ENCODE measurements at places on chromosomes 11 and 22.

DNA sequence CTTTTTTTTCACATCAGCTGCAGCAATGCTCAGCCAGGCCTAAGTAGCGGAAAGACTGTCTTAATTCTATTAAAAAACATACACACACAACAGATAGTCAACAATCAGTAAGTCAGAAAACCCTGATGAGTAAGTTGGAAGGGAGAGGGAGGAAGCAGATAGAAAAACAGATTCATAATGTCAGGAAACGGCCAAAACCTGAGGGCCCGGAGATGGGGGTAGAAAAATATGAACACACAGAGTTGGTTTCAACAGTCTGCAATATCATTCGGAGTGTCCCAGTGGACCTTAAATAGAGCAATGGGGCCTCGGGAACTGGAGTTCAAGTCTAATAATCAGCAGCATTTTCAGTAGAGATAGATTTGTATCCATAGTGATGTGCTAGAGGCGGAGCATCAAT is 14.8 kb downstream of the LRRC55 start:
- no peak for DNase-seq

- no peak for DNase-seq
Observed at GRCh38 chr11:106344394-106344793, 266.9 kb downstream of the AASDHPPT start.

DNA sequence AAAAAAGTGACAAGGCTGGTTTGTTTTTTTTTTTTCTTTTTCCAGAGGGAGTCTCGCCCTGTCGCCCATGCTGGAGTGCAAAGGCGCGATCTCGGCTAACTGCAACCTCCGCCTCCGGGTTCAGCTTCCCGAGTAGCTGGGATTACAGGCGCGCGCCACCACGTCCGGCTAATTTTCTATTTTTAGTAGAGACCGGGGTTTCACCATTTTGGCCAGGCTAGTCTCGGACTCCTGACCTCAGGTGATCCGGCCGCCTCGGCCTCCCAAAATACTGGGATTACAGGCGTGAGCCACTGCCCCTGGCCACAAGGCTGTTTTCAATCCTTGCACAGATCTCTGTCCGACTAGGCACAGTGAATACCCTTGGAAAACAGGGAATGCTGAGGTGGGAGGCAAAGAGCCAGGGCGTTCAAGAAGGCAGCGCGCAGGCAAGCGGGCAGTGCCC is 566 bp downstream of the ATP6V1E1 start:
- no peak for DNase-seq

DNA sequence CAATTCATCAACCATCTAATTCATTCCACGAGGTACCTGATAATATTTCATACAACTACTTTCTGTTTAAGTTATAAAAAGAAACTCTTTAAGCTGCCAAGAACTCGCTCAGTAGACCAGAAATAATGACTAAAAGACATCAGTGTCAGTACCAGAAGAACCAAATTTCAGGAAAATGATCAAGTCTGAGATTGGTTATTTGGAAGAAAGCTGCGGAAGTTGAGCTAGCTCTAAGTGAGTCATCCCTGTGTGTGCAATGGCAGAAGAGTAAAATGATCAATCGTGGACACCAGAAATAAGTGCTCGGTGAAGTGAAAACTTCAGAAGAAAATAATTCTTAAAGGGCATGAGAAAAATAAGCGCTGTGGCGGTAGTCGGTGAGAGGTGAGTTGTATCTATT is 933.2 kb upstream of the CHORDC1 start:
- DNase-seq = no peak

GRCh38 chr11:121741761-121742361 is 289.1 kb upstream of the SORL1-AS1 start:
- DNase-seq = peak; percentile 30

DNA sequence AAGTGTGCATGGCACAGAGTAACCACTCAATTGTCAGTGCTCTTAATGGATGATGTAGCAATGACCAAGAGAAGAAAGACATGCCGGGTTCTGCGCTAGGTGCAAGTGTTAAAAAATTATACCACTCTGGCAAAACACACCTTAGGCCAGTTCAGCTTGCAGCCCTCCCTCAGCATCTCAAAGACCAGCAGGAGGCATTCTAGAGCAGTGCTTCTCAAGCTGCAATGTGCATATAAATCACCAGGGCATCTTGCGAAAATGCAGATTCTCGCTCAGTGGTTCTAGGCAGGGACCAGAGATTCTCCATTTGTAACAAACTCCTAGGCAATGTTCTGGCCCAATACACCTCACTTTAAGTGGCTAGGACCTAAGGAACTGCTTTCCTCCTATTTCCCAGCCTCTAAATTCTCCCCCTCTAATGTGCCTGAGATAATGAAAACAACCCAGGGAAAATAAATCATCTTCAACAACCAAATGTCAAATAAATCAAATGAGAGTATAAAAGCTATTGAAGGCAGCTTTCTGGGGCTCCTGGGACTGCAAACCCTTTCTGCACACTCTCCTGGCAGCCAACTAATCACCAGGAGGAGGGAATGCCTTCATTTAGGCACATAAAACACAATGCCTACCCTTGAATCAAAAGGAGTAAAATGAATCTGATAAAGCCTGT is 337.2 kb upstream of the API5 start:
- DNase-seq = no peak

- DNase-seq = peak; percentile 94
Observed at GRCh38 chr22:31676700-31677099, 14.7 kb upstream of the PISD start.

DNA sequence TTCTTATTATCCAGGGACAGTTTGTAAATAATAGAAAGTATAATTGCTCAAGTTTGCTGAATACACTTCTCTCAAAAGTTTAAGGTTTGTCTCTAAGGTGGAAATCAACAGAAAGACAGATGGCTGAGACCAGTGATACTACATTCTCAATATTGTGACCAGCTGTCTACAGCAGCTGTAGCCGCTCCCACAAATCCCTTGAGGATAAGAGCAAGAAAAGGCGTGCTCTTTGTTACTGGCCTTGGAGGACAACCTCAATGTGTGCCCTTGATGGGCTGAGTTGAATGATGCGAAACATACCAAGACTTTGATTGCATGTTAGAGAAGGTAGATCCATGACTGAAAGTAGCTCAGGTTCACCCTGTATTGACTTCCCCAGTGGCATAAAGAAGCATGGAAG is 6.1 kb downstream of the OR6M1 start:
- no peak for DNase-seq

GRCh38 chr11:32947978-32948377 is 55.4 kb downstream of the QSER1 start:
- DNase-seq = no peak

DNA sequence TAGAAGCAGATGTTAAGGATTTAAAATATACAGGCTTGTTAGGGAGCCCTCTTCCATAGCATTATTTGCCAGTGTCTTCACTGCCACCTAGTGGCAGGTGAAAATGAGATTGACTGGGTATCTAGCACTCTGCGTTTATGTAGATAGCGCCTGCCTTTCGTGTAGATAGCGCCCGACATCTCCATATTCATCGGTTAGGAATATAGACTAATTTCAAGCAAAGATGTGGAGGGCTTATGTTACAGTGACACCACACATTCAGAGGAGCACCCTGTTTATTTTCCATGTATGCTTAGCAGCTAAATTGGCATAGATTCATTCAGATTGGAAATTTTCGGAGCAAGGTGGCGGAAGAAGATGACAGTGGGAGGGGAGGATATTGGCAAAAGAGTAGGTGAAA is 72.0 kb downstream of the SLC5A12 start:
- no peak for DNase-seq

GRCh38 chr11:73414977-73415651 is 38.9 kb downstream of the RELT start:
- DNase-seq = no peak

DNA sequence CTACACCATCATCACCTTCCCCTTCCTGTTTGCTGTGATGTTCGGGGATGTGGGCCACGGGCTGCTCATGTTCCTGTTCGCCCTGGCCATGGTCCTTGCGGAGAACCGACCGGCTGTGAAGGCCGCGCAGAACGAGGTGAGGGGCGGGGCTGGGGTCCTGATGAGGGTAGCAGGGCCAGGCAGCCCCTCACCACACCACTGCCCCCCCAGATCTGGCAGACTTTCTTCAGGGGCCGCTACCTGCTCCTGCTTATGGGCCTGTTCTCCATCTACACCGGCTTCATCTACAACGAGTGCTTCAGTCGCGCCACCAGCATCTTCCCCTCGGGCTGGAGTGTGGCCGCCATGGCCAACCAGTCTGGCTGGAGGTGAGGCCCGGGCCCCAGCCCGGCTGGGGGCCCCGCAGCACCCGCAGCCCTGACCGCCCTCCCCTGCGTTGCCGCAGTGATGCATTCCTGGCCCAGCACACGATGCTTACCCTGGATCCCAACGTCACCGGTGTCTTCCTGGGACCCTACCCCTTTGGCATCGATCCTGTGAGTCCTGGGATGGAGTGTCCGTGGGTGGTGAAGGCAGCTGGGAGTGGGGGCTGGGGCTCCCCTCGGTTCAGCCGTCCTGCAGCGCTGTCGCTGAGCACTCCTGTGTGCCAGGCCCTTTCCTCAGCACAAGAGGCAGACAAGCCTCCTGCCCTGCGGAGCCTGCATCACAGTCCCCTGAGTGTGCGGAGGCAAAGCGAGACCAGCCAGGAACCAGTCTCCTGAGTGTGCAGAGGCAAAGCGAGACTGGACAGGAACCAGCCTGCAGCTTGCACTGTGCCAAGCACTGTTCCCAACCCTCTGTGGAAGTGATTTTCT is 8.8 kb downstream of the TCIRG1 start:
- DNase-seq = no peak

- peak; percentile 43 for DNase-seq
Observed at GRCh38 chr22:24037851-24038765, 27.0 kb downstream of the CABIN1 start.

- no peak for DNase-seq
Observed at GRCh38 chr22:43774318-43774915, 37.7 kb downstream of the EFCAB6 start.

DNA sequence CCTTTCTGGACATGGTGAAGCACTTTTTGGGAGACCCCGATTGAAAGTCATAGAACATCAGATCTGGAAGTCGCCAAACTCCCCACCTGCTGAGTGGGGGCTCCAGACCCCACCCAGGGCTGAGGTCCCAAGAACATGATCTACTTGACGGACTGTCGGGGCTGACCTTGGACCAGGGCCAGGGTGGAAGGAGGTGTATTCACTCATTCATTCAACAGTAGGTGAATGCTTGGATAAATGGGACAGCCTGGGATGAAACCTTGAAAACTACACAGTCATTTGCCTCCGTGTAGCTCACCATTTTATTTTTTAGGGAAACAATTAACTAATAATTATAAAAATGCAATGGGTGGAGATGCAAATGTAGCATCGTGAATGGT is 629.0 kb downstream of the BRD1 start:
- no peak for DNase-seq

DNA sequence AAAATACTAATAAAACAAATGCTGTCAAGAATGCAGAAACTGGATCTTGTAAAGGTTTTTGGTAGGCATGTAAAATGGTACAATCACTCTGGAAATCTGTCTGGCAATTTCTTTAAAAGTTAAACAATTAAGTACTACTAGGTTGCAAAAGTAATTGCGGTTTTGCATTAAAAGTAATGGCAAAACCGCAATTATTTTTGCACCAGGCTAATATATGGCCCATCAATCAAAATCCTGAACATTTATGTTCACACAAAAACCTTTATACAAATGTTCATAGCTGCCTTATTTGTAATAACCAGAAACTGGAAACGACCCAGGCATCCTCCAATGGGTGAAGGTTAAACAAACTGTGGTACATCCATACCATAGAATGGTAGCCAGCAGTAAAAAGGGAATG is 24.6 kb upstream of the ZDHHC13 start:
- DNase-seq = no peak

- DNase-seq = no peak
Observed at GRCh38 chr11:77035580-77035979, 1.4 kb downstream of the B3GNT6 start.

- peak; percentile 89 for DNase-seq
Observed at GRCh38 chr11:68010090-68011041, at the start of gene ALDH3B1. Gene ALDH3B1 (plus strand): TSS chr11:68010327. CDS start chr11:68015298, 4,971 bp downstream.

DNA sequence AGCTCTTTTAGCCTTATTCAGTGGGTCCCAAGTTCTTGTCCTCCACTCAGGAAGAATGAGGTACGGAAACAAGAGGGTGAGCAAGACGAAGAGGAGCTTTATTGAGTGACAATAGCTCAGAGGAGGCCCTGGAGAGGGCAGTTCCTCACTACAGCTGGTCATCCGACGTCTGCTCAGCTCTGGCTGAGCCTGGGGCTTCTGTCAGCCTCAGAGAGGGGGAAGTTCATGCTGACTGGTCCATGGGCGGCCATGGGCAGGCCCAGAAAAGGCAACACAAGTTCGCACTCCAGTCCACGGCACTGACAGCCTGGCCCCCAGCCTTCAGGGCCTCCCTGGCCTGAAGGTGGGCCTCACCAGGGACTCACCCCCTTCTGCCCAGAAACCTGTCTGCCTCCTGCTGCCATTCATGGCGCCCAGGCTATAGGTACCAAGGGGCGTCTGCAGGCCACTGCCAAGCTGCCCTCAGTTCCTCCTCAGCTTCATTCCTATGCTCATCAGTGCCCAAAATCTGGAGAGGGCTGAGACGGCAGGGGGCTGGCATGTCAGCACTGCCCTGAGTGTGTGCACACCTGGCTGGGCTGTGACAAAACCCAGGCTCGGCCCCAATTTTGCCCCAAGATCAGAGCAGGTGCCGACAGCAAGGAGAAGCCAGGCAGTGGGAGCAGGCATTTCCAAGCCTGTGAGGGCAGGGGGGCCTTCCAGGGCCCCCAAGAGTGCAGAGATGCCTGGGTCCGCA is 21.7 kb upstream of the KIAA0930 start:
- no peak for DNase-seq

DNA sequence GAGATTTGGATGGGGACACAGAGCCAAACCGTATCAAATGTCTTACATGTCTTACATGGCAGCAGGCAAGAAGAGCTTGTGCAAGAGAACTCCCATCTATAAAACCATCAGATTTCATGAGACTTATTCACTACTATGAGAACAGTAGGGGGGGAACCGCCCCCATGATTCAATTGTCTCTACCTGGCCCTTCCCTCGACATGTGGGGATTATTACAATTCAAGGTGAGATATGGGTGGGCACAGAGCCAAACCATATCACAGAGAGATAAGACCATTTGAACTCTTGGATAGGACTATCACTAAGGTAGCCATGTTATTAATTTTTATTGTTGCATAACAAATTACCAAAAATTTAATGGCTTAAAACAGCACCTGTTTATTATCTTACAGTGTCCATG is 611.7 kb downstream of the SOX6 start:
- no peak for DNase-seq

- peak; percentile 82 for DNase-seq
Observed at GRCh38 chr22:35840302-35840739, 122.6 kb downstream of the APOL5 start.

GRCh38 chr11:110571081-110571720 is 141.0 kb downstream of the ARHGAP20 start:
- no peak for DNase-seq

Measured in lower leg skin (tissue), 4 donors.